ENCODE measurements at places on chromosomes 2 and 18.
A peak's percentile ranks its signal among the peaks of the same experiment; 100 is the strongest.

DNA sequence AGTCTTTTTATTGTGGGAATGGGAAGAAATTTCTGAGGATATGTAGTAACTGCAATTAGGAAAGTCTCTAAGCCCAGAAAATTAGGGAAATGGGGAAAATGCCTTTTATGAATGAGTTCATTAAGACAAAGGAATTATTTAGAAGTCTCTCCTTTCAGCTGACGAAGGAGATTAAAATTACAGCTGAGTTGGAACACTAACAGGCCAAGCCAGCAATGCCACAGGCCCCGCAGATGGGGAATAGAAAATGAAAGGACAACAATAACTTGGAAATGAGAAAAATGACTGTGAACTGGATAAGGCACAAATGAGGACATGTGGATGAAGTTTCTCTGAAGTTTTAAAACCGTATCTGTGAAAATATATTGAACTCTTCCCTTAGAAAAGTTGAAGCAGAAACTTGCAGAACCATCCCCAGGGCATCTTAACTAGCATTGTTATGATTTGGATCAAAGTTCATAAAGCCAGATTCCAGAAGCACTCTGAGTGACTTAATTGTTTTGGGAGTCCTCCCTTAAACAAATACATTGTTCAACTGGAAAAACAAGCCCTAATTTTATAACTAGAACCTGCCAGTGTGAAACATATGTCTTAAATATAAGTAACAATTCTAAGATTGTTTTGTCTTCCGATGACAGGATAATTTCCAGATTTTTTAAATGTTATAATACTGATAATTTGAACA lies 51.3 kb downstream of the C2orf76 start:
- DNase-seq: no peak

DNA sequence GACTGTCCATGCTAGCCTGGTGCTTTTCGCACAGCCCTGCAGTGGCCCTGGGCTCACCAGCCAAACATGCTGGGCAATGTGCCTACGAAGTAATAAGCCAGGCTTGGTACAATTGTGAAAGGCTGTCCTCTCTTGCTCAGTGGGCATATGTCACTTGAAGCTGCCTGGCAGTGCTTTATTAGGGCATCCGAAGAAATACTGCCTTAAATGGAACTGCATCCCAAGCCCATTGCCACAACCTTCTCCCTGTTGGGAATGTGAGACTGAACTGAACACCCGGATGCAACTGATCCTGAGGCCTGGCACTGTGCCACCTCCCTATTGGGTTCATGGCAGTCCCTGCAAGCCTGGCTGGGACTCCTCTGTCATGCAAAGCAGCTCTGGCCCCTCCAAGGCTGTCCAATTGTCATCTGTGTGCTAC lies 15.9 kb downstream of the CAPG start:
- DNase-seq: no peak

GRCh38 chr2:11904029-11904428 lies 157.6 kb downstream of the LPIN1 start:
- peak; percentile 16 for DNase-seq

- peak; percentile 62 for DNase-seq
These were observed 52.1 kb downstream of the NCK2 start for GRCh38 chr2:105796791-105797190.

GRCh38 chr2:142291969-142292368 lies 161.2 kb upstream of the LRP1B start:
- DNase-seq: no peak

DNA sequence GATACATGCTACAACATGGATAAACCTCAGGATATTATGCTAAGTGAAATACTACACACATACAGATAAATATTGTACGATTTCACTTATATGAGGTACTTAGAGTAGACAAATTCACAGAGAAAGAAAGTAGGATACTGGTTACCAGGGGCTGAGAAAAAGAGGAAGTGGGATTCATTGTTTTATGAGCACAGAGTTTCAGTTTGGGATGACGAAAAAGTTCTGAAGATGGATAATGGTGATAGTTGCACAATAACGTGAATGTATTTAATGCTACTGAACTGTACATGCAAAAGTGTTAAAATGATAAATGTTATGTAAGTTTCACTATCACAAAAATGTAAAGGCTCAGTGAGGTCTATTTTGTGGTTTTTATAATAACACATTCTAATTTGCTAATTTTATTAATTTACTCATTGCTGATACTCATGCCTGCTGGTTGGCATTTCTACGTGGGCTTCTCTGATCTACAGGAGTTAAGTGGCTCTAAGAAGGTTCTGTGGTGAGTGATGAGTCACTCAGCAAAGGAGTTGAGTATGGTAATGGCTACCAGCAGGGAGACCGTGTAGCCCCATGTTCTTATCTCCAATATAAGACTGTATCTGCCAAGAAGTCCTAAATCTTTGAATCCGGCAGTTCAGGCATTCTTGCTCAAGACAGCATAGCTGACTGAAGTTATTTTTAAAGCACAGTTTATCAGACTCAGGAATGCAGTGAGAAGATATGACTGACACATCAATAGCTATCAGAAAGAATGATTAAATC lies 41.1 kb downstream of the UPP2 start:
- DNase-seq: peak; percentile 22

DNA sequence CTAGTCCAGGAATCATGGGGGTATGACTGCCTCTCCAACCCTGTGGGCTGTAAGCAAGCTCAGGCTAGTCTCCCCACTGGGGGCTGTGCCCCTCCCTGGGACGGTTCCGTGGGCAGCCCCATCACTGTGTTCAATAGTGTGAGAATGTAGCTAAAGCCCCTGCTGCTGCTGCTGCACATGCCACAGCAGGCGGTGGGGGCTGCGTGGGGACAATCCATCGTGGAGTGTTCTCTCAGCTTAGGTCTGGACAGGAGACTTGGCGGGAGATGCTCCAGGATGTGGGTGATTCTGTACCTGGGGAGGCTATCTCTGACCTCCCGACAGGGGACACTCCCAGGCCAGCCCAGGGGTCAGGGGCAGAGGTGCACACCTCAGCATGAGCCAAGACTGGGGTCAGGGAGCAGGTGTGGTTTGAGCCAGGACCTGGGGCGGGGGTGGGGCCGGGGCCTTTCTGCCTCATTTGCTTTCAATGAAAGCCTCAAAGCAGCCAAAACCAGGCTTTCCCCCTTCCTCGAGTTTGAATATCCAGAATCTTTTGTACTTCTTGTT lies 10.2 kb downstream of the PKDCC start:
- DNase-seq: no peak

GRCh38 chr2:72916743-72917137 lies 579 bp upstream of the EMX1 start:
- DNase-seq: no peak

Measured in common myeloid progenitor, CD34-positive (primary cell).